T1000 (cell line): ENCODE measurements at places on chromosomes 4 and X.

DNA sequence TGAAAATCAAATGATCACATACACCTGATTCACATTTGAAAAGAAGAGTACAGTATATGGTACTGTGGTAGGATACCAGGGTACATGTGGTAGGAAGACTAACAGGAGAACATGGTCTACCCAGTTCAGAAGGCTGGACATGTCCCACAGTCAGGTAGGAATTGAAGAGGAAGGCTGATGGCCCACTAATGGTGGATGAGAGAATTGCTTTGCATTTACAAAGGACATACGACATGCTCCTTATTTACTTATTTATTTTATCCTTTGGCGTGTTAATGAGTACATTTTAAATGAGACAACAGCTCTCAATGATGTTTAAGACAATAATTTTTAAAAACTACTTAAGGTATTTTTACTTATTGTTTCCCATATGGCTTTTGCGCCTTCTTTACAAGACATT, 106.7 kb upstream of the BMP2K start:
- no peak for DNase-seq

- DNase-seq, result no peak
Observed at GRCh38 chr4:145266881-145267280, 86.5 kb upstream of the OTUD4 start.

- no peak for DNase-seq
Observed at GRCh38 chrX:13764281-13764680, 29.7 kb downstream of the OFD1 start.

- no peak for DNase-seq
Observed at GRCh38 chr4:8200302-8200975, 1.3 kb downstream of the SH3TC1 start.

DNA sequence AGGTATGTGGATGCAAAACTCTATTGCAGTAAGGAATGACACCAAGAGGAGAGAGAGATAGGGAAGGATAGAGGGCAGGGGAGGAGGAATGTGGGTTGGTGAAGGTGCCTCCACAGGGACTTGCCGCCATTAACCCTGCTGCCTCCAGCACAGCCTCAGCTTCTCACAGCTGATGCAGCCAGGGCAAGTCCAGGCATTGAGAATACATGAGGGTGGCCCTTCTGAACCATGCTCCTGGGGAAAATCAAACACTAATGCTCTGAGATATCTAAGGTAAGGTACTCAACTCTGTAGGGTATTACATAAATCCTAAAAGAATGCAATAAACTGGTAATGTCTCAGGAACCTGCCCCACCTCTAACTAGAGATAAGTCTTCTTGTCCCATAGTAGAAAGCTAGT, 28.7 kb downstream of the UGT2B7 start:
- DNase-seq, result no peak

DNA sequence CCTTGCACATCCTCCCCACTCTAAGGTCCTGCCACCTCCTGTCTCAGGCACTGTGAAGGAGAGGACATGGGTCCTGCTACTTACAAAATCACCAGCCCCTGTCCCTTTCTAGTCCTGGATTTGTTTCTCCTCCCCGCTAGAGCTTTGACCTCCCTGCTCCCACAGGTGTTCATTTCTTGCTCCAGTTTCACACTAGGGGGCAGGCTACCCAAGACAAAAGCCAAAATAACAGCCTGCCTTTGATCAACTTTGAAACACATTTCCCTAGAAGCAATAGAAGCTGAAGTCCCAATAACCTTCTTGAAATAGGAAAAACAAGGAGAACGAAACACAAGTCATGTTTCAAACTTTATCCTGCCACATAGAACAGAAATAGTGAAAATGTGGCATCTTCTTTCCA, 164.4 kb downstream of the QDPR start:
- DNase-seq, result no peak

DNA sequence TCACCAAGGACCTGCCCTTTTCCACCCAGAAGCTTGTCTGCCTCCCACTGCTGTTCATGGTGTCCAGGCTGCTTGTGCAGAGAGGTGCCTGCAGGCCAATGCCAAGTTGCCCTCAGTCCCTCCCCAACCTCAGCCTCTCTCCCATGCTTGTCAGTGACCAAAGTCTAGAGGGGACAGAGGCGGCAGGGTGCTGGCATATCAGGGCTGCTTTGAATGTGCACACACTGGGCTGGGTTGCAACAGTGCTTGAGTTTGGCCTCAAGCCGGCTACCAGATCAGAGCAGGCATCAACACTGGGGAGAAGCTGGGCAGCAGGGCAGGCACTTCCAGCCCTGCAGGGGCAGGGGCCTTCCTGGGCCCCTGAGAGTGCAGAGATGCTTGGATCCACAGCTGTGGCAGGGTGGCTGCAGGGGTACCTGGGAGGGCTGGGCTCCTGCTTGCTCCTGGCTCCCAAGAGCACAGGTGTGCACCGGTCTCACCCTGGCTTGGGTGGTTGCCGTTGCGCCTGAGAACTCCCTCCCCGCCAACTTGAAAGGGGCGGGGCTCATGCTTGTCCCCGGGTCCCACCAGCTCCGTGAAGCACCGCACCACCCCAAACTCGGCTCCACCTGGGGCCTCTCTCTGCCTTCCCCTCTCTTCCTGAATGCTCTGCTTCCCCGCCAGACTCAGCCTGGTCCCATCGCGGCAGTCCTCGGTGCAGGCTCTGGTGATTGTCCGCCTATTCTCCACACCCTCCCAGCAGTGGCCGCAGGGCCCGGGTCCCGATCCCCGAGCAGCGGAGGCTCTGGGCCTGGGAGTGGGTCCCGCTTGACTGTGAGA, 1681.9 kb upstream of the ADGRL3 start:
- DNase-seq, result no peak

DNA sequence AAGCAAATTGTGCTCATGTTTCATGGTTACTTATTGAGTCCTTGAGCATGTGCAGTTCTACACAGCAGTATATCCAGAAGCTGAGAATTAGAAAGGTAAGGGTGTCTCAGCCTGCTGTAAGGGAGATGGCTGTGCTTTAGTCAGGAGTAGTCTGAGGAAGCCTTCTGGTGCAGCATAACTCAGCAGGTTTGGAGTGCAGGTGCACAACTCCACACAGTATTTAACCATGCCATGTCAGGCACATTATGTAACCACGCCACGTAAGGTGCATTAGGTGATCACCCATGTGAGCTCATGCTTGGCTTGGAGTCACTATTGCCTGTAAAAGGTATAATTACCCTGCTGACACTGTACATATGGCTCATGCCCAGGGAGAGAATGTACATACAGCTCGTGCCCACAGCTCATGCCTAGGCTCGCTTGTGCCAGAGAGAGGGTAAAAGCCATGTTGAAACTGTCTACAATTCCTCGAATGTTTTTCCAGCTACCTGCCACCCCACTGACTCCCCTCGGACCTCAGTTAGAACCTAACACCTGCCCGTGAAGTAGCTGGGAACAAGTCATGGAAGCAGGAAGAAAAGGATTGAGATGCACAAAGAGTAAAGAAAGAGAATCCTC, 37.8 kb downstream of the UCHL1 start:
- no peak for DNase-seq

DNA sequence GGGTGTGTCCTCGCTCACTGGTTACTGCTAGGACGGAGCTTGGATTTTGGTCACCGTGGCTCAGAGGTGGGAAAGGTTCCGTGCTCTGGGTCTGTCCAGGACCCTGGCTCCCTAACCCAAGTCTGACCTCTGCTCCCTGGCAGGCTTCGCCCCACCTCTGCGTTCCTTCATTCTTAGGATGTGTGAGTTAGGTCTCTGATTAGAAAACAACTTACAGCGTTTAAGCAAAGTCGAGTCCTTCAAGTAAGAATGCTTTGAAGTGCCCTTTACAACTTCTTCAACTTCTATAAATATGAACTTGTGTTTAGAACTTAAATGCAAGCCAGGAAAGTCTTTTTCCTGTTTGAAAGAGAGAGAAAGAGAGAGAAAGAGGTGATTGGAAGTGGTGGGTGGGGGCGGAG, 891 bp downstream of the TLR2 start:
- DNase-seq, result no peak

GRCh38 chr4:39763714-39764572, 66.0 kb downstream of the UBE2K start:
- DNase-seq, result no peak
